ENCODE measurements at places on chromosomes 4 and X. TPM values are rescaled to one million over a fixed set of nuclear protein-coding genes. Genes with fewer than 3 reads are reported as not detected.

The RCHY1 gene
- 32.7 TPM for total RNA-seq

The DNASE1L1 gene
- total RNA-seq, result 78.4 TPM

The C4orf51 gene
- not detected for total RNA-seq

DNA sequence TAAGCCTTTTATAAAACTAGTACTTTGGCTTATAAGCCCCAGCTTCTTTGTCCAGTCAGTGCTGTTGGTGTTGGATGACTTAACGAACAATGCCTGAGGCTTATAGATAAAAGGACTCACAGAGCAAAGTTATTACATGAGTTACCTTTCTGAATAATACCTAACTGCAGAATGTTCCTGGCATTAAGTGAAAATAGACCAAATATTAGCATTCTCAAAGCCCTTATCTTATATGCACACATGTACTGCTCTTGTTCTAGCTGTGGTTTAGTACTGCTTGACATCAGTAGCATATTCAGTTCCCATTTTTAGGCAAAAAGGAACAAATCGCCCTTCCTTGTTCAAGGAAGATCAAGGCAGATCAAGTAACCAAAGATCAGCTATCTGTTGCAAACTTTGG, 131.6 kb downstream of the ZNF330 start:
- DNase-seq, result no peak

DNA sequence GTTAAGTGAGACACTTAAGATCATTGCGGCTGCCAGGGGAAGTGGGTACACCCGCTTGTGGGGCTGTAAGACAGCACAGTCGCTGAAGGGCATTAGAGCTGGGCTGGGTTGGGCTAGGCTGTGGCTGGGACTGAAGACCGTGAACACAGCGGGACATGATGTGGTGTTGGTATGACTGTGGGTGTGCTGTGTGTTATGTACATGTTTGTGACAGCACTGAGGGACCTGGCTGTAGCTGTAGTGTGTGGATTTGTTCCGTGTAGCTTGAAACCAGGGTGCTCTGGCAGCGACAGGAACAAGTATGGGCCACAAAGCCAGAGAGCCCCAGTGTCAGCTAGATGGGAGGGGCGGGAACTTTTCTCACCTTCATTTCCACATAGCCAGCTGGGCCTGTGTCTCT, 82.1 kb downstream of the NHSL2 start:
- no peak for DNase-seq

DNA sequence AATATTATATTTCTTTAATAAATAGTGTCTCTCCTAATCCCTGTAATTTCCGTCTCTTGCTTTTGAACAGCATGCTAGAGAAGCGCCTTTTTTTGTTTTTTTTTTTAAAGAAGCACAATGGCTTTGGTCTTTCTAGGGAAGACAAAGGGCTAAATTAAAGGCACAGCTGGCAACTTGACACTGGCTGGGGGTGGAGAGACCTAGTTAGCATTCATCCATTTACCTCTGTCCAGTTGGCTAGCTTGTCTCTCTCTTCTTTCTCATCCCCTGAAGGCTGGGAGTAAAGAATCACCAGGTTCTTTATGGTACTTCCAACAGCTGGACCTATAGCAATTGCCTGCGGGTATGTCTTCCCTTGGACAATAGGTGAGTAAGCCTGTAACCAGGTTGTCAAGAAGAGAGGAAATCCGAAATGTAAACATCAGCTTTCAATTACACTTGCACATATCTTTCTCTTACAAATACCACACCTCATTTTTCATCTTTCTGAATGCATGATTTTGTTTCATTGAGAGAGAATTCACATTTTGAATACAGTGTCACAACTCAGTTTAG, 178.4 kb upstream of the GPR101 start:
- DNase-seq, result no peak

GRCh38 chr4:101258883-101259282, 88.4 kb downstream of the PPP3CA start:
- DNase-seq, result no peak

GRCh38 chrX:85221361-85221760, 22.2 kb downstream of the SATL1 start:
- no peak for DNase-seq

- no peak for DNase-seq
These were observed 97.2 kb downstream of the CEP44 start for GRCh38 chr4:174380699-174381439.

- no peak for DNase-seq
These were observed 40.0 kb downstream of the ARSD start for GRCh38 chrX:2889045-2889605.

GRCh38 chr4:149838036-149838435, 22.4 kb upstream of the IQCM start:
- no peak for DNase-seq

GRCh38 chrX:67607466-67607865, 63.6 kb downstream of the AR start:
- DNase-seq, result no peak

GRCh38 chrX:16060252-16060651, 63.1 kb upstream of the GRPR start:
- DNase-seq, result no peak

GRCh38 chr4:10047967-10048366, 26.7 kb upstream of the SLC2A9 start:
- no peak for DNase-seq

DNA sequence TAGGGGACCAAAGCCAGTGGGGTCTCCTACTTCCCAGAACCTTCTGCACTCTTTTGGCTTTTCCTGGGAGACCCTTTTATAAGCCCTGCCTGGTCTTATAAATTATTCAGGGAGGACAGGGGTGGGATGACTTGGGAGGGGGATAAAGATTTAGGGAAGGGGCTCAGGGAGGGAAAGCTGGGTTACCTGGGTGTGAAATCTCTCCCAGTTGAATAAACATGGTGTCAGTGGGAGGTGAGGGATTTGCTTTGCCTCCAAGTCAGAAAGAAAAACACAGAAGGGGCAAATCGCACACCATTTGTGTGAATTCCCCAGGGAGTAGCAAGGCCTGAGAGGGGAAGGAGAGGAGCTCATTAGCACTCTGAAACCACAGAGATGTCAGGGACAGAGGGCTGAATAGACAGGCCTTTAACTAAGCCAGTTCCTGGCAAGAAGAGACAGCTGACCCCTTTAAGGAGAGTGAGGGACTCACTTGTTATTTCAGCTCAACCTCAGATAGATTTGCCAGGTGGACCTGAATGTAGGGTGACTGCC, at the start of gene RIPPLY1:
Gene RIPPLY1 (minus strand): TSS at position 51 of the 534 bp plus-strand sequence. CDS start 54 bp downstream, outside the sequence.
- no peak for DNase-seq

All from adrenal gland (tissue), 19 donors.